ENCODE measurements at places on chromosomes 2 and 18. TPM values are rescaled to one million over a fixed set of nuclear protein-coding genes. Genes with fewer than 3 reads are reported as not detected.

GRCh38 chr2:222427646-222428301 lies 3.4 kb downstream of the SGPP2 start:
- no peak for DNase-seq

The CRACDL gene
- 1.3 TPM for polyA plus RNA-seq

The KCNE4 gene
- polyA plus RNA-seq: not detected

The PLEKHH2 gene
- not detected for polyA plus RNA-seq

DNA sequence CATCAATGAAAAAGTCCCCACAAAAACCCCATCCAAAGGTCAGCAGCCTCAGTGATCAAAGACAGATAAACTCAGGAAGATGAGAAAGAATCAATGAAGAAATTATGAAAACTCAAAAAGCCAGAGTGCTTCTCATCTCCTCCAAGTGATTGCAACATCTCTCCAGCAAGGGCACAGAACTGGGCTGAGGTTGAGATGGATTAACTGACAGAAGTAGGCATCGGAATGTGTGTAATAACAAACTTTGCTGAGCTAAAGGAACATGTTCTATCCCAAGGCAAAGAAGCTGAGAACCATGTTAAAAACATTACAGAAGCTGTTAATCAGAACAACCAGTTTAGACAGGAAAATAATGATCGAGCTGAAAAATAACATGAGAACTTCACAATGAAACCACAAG lies 442.8 kb upstream of the SYT4 start:
- DNase-seq: no peak

DNA sequence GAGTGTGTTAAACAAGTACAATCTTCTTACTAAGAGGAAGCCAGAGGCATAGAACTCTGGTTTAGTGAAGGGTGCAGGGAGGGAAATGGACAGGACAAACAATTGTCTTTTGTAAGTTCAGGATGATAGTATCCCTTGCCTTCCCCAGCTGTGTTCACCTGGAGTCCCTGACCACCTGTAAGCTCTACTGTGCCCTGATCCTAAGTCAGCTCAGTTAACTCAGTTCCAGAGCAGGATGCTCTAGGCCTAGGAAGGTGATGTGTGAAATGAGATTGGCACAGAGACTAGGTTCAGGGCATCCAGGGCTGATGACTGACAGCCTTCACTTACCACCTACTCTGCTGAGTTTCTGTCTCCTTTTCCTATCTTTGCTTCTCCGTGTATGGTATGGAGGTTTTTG lies 333.0 kb downstream of the SUCLG1 start:
- DNase-seq: no peak

DNA sequence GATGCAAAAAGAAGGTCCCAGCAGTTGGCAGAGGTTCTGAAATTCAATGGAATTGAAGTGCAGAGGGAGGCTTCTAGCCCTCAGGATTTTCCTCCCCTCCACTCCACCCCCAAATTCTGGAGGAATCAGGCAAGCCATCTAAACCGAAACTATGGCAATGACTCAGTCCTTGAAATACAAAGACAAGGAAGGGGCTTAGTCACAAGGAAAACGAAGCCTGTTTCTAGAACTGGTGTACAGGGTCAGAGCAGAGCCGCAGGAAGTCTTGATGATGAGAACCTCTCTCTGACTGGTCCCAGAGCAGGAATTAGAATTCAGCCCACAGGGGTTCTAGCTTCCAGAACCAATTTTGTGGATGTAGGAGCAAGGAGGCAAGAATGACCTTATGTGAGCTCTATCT lies 111.7 kb upstream of the SCN1A start:
- DNase-seq: no peak

The PLGLB2 gene
- 0.14 TPM for polyA plus RNA-seq

DNA sequence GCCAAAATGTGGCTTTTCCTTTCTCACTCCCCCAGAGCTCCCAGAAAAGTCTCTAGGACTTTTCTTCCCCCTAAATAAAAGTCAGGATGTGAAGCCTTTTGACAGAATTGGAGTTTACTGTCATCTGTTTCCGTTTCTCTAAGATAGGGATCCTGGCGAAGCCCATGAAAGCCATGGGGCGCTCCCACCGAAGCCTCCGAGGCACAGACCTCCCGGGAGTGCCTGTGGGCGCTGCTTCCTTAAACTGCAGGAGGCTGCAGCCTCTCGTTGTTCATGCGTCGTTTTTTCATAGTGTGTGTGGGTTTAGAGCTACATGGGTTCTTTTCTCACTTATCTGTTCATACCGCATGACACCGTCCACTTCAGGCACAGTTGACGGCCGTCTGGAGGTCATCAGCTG lies 56.8 kb downstream of the ASAP2 start:
- no peak for DNase-seq

- DNase-seq: no peak
These were observed 632.2 kb downstream of the SLC4A3 start for GRCh38 chr2:220259662-220260061.

GRCh38 chr2:201654616-201655384 lies 11.5 kb upstream of the TMEM237 start:
- no peak for DNase-seq

- no peak for DNase-seq
These were observed 99.5 kb downstream of the MAPK4 start for GRCh38 chr18:50659091-50660003.

DNA sequence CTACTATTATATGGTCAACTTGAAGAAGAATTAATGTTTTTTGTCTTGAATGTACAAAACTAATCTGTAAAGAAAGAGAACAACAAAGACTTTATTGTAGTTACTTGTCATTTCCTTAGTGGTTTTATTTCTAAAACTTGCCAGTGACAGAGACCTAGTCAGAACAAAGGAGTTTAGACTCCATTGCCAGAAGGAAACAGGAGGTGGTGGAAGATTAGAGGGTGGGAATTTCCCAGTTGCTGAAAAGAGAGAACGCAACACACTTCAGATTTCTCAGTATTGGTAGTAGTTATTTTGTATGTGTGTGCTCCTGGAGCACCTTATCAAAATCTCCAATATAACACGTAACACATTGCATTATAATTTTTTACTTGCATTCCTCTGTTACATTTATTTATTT lies 81.4 kb downstream of the CDCA7 start:
- DNase-seq: no peak

GRCh38 chr2:10196948-10197696 lies 74.6 kb downstream of the RRM2 start:
- no peak for DNase-seq

- DNase-seq: no peak
These were observed 312.7 kb downstream of the CELF4 start for GRCh38 chr18:37252854-37253393.

The ACOXL gene
- not detected for polyA plus RNA-seq

DNA sequence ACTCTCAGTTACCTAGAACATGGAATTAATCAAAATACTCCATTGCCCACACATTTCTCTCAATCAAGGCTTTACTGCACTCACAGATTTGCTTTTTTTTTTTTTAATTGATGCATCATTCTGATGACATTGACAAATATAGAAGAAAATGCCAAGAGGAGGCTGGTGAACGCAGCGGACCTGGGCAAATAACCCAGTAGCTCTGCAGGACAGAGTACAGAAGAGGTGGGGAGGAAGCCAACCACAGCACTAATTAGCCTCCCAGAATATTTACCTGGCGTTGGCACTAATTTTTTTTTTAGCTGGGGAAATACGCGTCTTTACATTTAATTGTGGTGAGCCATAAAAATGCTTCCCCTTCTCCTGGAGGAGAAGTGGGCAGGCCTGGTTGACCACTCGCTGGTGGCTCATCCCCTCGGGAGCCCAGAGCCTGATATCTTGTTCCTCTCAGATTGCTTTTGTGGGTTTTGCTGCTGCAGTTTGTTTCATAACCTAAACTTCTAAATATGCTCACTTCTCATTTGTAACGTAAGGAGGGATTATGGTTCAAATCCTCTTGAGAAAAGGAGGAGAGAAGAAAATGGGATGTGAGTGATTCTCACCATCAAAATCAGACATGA lies 165.8 kb upstream of the EPB41L3 start:
- no peak for DNase-seq

The REG1B gene
- not detected for polyA plus RNA-seq

The NT5C1B gene
- polyA plus RNA-seq: 0.45 TPM

GRCh38 chr2:197869501-197870111 lies 65.2 kb downstream of the PLCL1 start:
- DNase-seq: peak; percentile 80

GRCh38 chr2:62152000-62152399 lies 43.9 kb upstream of the B3GNT2 start:
- no peak for DNase-seq

DNA sequence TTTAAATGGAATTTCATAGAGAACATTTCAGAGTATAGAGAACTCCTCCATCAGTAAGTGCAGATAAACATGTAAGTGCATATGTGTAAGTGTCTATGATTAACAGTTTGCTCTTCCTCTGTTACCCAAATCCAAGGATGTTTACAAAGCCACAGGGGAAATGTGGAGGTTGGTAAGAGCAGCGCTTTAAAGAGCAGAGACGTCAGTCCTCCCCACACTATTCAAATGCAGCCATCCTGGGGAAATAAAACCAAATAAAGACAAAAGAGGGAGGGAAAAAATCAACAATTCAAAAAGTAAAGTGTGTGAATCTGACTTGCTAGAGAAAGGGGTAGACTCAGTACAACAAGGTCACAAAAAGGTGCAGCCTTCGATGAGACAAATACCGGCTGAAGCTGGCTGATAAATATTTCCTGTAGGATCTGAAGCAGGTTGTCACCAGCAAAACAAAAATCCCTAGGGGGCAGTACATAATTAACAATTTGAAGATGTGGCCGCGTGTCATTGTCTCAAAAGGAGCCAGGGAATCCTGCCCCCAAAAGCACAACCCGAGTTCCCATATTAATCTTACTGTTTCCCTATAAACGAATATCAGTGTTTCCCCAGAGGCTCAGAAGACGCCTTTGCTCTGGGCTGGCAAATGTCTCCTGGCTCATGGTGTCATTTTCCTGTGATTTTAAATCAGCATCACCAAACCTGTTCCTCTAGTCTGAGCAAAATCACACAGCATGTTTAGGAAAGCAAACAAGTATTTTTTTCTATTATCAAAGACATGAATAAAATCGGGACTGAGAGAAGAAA lies 216.5 kb downstream of the CDCA7 start:
- DNase-seq: no peak

The DNAJC5G gene
- not detected for polyA plus RNA-seq

The FER1L5 gene
- polyA plus RNA-seq: not detected

- no peak for DNase-seq
These were observed 52.4 kb downstream of the USP14 start for GRCh38 chr18:210733-211132.

GRCh38 chr2:224546926-224547325 lies 38.2 kb downstream of the CUL3 start:
- no peak for DNase-seq

The SLC4A5 gene
- polyA plus RNA-seq: 0.25 TPM

The ANKRD29 gene
- 0.91 TPM for polyA plus RNA-seq

GRCh38 chr2:64837925-64838641 lies 151.1 kb upstream of the SLC1A4 start:
- DNase-seq: no peak

- no peak for DNase-seq
These were observed 102.3 kb downstream of the ZBTB7C start for GRCh38 chr18:48306838-48307237.

- DNase-seq: no peak
These were observed 708 bp upstream of the RPIA start for GRCh38 chr2:88690591-88691338.

The ACMSD gene
- polyA plus RNA-seq: not detected

GRCh38 chr18:22166069-22166950 lies 3.1 kb upstream of the GATA6 start:
- no peak for DNase-seq

- peak; percentile 48 for DNase-seq
These were observed 103.7 kb upstream of the TAF1B start for GRCh38 chr2:9739531-9739964.

The TSPYL6 gene
- not detected for polyA plus RNA-seq

The NCKAP5 gene
- not detected for polyA plus RNA-seq

The EEF1B2 gene
- polyA plus RNA-seq: 1,015 TPM

The NTSR2 gene
- polyA plus RNA-seq: not detected

DNA sequence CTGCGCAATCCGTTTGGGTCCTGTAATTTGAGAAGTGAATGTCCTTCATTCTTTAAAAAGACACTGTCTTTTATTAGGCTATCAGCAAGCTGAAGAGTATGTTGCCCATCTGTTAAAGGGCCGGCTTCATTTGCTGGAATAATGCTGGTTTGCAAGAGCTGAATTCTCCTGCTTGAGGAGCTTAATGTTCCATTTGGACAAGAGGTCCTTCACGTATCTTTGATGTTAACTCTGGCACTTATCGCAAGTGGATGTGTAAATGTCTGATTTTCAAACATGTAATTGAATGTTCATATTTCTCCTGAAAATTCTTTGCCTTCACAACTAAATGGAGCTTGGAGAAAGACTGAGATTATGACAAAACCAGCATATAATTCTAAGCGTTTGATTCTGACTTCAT lies 280.8 kb upstream of the NRP2 start:
- DNase-seq: no peak

The CCDC121 gene
- polyA plus RNA-seq: 0.79 TPM

GRCh38 chr18:12944709-12945108 lies 3.1 kb upstream of the SEH1L start:
- no peak for DNase-seq

DNA sequence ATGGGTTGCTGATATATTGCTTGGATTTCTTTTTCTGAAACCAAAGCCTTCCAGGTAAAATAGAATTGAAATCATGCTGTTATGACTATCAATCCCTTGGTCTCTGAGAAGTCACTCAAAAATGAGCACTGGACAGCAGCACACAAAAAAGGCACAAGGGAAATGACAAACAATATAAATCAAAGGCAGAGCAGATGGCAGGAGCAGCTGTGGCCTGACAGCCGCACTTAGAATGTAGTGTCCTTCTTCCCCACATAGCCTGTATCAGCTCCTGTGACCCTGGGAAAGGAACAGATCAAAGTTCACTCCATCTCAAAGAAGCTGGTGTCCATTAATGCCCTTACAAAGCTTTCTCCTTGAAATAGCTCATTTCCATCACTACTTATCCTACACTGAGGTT lies 326.7 kb downstream of the SUCLG1 start:
- no peak for DNase-seq

- no peak for DNase-seq
These were observed 266.9 kb upstream of the FANCL start for GRCh38 chr2:58508006-58508405.

- DNase-seq: no peak
These were observed 65.4 kb upstream of the WDR75 start for GRCh38 chr2:189375842-189376241.
